Activated CD4-positive, alpha-beta T cell treated with anti-CD3 and anti-CD28 coated beads, Interleukin-2, amount 50 U/mL, for 4 hours (primary cell): ENCODE measurements at places on chromosomes 6 and 20.

- DNase-seq, result no peak
Measured at GRCh38 chr6:89950879-89951391, 56.7 kb downstream of the GJA10 start.

DNA sequence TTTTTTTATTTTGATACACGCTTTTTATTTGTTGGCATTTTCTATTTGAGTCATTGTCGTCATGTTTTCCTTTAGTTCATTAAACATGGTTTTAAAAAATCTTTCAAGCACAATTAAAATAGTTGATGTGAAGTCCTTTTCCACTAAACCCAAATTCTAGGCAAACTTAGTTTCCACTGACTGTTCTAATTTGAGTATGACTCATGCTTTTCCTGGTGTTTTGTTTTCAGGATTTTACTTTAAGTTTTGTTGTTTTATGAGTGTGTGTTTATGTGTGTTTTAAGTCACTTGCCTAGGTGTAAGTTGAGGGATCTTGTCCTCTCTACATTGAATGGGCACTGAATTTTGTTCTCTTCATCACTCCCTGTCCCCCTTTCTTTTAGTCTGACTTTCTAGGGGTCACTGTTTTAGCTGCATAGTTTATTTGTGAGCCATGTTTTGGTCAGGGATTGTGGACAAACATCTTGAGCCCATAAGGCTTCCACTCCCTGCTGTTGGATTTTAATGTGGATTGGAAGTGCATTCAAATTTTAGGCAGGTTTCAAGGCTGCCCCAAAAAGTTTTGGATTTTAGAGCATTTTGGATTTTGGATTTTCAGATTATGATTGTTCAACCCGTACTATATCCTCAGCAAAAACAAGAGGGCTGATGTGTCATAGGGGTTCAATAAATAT is 94.8 kb downstream of the CDYL start:
- no peak for DNase-seq

- DNase-seq, result no peak
Measured at GRCh38 chr6:119459207-119459974, 109.8 kb upstream of the MAN1A1 start.

DNA sequence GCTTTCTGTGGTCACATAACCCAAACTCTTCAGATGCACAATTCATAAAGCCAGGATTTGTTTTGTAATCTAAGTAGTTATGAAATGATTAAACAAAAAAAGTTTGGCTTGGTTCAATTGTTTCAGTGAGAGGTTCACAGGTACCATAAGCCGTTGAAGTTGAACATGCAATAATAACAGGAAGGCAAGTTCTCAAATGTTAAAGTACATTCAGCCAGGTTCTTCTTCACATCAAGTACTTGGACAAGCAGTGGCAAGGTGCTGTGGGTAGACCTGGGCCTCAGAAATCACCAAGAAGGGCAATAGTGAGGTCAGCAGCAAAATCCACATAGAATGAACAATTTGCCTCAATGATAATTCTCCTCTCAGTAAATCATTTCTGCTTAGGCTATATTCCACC is 175.5 kb downstream of the EPM2A start:
- no peak for DNase-seq

DNA sequence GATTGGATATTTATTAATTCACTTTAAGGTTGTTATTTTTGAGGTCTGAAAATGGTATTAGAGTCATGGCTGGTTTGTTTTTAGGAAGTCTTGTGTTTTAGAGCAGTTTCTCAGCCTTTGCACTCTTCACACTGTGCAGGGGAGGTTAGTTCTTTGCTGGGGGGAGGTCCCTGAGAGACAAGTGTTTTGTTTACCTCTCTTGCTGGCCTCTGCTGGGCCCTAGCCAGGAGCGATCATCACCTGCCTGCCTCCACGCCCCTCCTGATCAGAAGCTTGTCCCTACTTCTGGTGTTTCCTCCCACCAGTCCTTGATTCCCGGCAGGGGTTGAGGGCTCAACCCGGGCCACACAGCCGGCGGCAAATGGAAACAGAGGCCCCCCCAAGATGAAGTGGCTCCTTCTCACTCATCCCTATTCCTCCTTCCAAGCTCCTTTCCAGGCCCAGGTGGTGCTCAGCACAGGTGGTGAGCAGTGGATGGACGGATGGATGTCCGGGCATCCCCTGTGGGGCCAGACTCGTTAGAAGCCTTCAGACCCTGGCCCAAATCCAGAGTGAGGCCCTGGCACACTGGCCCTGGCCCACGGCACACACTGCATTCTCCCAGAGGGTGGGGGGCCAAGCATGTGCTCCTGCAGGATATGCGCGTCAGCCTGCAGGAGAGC is 51.3 kb downstream of the GRM4 start:
- DNase-seq, result no peak

DNA sequence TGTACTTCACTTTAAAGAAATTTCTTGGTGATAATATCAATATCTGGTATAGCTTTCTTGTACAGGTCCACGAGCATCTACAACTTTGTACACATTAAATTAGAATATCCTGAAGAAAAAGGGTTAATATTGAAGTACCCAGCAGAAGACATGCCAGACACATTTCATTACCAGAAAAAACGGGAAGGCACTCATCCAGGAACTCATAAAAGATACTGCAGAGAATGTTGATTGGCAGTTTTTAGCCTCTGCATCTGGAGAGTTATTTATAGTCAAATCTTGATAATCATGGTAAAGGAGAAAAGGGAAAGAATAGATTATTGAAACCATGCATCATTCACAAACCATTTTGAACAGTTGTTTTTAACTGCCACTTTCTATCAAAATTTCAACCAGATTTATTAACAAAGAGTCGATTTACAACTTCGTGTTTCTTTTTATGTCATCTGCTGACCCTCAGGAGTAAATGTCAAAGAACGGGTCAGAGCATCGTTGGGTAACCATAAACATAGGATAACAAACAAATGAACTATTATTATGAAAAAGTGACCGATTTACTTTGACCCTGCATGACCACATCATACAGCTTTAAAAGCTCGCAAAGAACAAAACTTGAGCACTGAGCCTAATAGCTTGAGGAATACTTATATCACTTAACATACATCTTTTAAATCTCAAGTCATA is 229.2 kb upstream of the SGK1 start:
- no peak for DNase-seq

- DNase-seq, result no peak
Measured at GRCh38 chr6:77026341-77026740, 436.9 kb downstream of the HTR1B start.

DNA sequence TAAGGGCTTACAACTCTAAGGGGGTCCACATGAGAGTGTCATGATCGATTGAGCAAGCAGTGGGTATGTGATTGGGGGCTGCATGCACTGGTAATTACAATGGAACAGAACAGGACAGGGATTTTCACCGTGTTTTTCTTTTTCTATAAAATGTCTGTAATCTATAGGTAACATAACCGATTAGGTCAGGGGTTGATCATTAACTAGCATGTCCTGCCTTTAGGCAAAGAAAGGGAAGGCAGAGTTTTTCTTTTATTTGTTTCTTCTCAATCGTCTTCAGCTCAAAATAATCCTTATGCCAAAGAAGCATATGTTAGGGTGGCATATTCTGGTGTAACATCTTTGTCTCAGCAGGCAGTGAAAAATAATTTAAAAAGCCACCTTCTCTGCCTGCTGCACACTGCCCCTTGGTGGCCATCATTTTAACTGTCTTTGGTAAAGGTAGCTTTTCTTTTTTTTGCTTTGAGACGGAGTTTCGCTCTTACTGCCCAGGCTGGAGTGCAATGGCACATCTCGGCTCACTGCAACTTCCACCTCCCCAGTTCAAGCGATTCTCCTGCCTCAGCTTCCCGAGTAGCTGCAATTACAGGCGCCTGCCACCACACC is 9.7 kb upstream of the CEP43 start:
- peak; percentile 27 for DNase-seq

DNA sequence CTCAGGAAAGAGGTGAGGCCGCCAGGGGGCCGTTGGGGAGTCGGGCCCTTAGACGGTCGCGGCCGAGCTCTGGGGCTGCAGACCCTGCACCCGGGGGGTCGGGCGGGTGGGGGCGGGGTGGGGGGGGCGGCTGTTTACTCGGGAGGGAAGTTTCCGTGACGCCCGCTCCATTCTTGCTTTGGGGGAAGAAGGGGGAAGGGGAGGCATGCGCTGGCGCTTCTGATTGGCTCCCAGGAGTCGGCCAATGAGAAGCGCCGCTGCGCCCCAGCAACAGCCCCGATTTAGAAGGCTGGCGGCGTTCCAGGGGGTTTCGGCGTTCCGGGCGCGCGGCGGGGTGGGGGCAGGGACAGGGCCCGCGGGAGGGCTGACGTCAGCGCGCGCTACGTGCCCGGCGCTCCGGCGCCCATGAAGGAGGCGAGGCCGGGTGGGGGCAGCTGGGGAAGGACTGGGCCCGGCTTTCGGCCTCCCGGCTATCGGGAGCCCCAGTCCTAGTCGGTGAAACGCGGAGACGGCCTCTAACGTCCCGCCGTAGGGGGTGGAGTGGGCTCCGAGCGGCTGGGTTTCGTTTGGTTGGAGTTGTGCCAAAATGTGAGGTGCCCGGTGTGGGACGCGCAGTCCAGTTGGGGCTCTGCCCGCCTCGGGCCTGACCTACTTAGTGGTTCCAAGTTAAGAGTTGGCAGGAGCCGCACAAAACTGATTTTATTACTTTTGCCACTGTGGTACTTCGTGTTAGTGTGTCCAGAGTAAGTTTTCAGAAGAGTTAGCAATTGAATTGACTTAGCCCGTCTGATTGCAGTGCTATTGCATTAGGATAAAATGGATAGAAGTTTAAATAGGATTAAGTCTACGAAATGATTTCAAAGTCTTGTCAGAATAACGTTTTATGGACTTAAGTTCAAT is 1.1 kb downstream of the PNRC1 start:
- DNase-seq, result peak; percentile 98

DNA sequence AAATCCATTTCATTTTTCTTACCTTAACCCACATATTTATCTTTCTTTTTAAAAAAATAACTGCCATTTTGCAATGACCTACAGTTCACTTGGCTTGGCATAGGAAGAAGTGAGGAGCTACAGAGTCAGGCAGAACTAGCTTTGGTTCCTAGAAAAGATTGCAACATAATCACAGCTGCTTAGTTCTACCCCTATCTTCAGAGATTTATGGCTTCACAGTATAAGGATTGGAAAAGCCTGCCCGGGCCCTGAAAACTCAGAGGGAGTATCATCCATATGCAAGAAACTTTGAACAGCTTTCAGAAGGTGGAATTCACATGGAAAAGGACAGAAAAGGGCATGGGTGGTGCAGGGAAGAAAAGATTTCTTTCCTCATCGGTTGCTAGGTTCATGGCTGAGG is 774.3 kb upstream of the CHD6 start:
- no peak for DNase-seq

DNA sequence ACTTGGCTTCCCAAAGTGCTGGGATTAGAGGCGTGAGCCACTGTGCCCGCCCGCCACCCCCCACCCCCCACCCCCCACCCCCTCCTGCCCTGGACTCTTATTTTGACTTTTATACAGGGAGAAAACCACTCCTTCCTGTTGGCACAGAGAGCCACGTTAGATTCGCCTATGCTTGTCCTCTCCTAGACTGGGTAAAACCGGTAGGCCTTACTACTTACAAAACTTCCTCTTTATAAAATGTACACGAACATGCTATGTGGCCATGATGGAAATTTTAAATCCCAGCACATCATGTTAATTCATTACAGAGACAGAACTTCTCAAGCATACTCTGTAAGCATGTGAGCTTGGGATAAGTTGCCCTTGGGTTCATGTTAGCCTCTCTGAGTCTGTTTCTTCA is 124.2 kb downstream of the SLC24A3 start:
- DNase-seq, result no peak

GRCh38 chr6:11163932-11164331 is 52.4 kb upstream of the ERVFRD-1 start:
- DNase-seq, result no peak

GRCh38 chr6:38499529-38500096 is 140.1 kb downstream of the BTBD9 start:
- no peak for DNase-seq

- DNase-seq, result no peak
Measured at GRCh38 chr6:43170417-43170930, 595 bp upstream of the SRF start.

DNA sequence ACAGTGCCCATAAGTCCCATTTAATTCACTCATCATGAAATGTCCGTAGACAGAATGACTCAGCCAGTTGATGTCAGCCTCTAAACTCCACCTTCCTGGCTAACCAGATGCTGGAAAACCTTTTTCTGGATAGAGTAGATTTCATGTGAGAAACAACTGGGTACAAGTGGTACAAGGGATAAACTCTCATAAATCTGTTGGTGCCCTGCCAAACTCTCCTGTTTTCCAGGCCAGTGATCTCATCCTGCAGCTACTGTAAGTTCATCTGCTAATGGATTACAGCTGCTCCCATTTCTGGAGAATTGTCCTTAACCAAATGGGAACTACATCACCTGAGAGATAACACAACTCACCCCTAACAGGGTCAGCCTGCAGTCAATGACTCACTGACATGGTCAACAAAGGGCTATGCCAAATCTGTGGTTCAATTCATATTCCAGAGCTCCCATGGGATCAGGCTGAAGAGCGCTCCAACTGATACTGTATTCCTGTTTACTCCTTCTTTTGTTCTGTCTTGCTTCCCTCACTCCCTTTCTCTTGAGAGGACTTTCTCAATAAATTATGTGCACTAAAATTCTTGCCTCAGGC is 210.1 kb upstream of the HDDC2 start:
- no peak for DNase-seq

DNA sequence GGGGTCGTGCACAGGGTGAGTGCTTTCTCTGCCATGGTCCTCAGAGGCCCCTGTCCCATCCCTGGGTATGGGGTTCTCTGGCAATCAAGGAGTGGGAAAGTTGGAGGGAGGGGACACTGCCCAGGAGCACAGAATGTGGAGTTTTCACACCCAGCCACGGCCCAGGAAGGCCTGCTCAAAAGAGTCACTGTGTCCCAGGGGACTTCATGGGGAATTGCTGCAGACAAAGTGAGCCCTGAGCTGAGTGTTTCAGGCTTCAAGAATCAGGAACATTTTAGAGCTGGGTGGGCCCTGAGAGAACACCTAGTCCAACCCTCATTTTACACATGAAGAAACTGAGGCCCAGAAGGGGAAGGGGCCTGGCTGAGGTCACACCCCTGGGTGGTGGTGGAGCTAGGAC is 5.7 kb downstream of the MAPK13 start:
- DNase-seq, result no peak

DNA sequence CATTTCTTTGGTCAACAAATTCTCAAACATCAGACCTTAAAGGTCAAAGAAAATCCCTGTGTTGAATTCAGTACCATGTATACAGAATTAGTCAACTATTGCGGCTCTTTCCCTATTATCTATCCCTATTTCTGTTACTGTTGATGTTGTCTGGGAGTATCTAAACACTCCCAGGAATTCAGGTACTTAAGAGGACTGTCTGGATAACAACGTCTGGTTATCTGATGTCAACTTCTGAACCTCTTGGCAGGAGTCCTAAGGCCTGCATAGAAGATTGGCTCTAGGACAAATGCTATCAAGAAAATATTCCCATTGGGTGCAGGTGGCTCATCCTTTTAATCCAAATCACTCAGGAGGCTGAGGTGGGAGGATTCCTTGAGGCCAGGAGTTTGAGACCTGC is 255.6 kb downstream of the KHDC1L start:
- no peak for DNase-seq

GRCh38 chr20:10603971-10604864 is 69.6 kb downstream of the JAG1 start:
- no peak for DNase-seq

- peak; percentile 38 for DNase-seq
Measured at GRCh38 chr6:15628499-15629131, 34.2 kb downstream of the DTNBP1 start.

GRCh38 chr6:98124171-98124570 is 710.2 kb upstream of the POU3F2 start:
- no peak for DNase-seq

GRCh38 chr6:127190552-127190951 is 72.1 kb downstream of the RSPO3 start:
- no peak for DNase-seq

GRCh38 chr6:26347699-26348098 is 17.3 kb upstream of the BTN3A2 start:
- no peak for DNase-seq
